Colonic mucosa (tissue), 4 donors: ENCODE measurements at places on chromosomes 16 and 17. TPM values are rescaled to one million over a fixed set of nuclear protein-coding genes. Genes with fewer than 3 reads are reported as not detected.

The ZPBP2 gene
- total RNA-seq = not detected

The KRT25 gene
- not detected for total RNA-seq

The LYRM9 gene
- 2.7 TPM for total RNA-seq

The STAT3 gene
- total RNA-seq = 137 TPM

The CCDC40 gene
- 3.6 TPM for total RNA-seq

The ZG16B gene
- 34.1 TPM for total RNA-seq

The TPSG1 gene
- 34.3 TPM for total RNA-seq

The LRRC36 gene
- not detected for total RNA-seq

The TAF1C gene
- 45.6 TPM for total RNA-seq

The C16orf89 gene
- 1.6 TPM for total RNA-seq

The ATAD5 gene
- 3.7 TPM for total RNA-seq

- no peak for DNase-seq
Observed at GRCh38 chr17:36942631-36943125, 5.4 kb downstream of the LHX1 start.

DNA sequence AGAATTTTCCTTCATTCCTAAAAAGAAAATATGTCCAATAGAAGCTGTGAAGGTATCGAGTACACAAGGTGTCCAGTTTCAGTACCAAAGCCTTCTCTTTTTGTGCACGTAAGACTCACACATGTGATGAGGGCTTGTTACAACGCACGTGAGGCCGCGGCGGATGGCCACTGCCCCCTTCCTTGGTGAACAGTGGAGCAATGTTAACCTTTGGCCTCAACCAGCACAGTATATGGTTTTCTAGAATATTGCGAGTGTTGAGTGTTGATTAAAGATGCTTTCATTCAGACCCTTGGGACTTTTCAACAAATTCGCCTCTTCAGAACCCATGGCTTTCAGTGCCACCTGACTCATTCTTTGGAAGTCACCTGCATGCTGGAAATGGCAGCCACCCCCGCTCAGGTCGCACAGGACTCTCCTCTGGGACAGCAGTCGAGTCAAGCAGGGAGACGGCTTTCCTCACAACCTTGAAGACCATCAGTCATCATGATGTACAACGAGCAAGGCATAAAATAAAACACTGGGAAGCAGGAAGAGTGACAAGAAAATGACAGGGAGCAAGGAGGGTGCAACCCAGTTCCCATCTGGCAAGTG, 14.5 kb downstream of the MAP1LC3B start:
- DNase-seq = no peak

GRCh38 chr16:61569028-61569427, 467.2 kb downstream of the CDH8 start:
- no peak for DNase-seq

- no peak for DNase-seq
Observed at GRCh38 chr17:15965528-15965927, 20.6 kb downstream of the ADORA2B start.

DNA sequence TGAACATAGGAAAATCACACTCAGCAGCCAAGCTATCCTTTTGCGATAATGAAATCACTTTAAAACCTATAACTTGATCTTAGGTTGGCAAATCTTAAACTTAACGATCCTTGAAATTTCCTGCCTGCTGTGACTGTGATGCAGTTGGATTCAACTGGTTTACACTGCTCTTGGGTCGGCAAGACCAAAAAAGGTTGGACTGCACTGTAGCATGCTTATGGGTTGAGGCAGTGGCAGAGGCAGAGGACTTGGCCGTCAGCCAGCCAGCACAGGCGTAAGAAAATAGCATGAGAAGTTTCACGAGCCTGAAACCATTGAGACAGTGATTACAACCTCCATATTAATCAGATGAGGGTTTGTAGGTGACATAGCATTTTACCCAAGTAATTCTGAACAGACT, 21.4 kb downstream of the WSB1 start:
- peak; percentile 83 for DNase-seq

GRCh38 chr16:85112364-85112763, at the start of gene CIBAR2:
Gene CIBAR2, minus strand, starts transcription at chr16:85112472. Its CDS starts 120 bp downstream, at chr16:85112352.
- DNase-seq = no peak

DNA sequence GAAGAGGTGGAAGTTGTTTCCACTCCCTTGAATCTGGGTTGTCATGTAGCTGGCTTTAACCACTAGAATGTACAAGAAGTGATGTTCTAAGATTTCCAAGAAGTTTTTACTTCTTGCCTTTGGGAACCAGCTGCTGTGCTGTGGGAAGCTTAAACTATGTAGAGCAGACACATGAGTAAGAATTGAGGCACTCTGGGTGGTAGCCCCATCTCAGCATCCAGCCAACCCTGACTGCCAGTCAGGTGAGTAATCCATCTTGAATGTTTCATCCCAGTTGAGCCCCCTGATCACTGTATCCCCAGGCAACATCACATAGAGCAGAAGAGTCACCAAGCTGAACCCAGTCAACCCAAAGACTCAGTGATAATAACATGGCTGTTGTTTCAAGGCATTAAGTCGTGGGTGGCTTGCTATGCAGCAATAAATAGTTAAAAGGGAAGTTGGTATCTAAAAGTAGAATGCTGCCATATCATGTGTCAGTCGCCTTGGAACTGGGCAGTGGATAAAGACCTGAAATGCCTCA, 62.8 kb upstream of the GPR139 start:
- no peak for DNase-seq

- peak; percentile 69 for DNase-seq
Observed at GRCh38 chr17:7716901-7717755, at the start of gene DNAH2. Gene DNAH2, plus strand, starts transcription at chr17:7717744. Its CDS starts 1,991 bp downstream, at chr17:7719735.

DNA sequence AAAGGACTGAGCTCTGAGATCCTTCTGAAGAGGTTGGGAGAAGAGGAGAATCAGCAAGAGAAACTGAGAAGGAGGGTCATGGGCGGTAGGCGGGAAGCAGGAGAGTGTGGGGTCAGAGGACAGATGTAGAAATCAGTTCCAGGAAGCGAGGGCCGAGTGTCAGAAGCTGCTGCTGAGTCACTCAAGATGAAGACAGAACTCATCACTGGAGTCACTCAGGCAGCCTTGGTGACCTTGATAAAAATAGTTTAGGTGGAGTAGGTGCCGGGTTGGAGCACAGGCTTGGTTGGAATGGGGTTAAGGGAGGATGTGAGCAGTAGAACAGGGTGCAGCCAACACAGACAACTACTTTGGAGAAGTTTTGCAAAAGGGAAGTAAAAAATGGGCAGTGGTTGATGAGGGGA, 6.1 kb upstream of the ITGAM start:
- DNase-seq = no peak
